ENCODE measurements at places on chromosomes 5 and 9.

DNA sequence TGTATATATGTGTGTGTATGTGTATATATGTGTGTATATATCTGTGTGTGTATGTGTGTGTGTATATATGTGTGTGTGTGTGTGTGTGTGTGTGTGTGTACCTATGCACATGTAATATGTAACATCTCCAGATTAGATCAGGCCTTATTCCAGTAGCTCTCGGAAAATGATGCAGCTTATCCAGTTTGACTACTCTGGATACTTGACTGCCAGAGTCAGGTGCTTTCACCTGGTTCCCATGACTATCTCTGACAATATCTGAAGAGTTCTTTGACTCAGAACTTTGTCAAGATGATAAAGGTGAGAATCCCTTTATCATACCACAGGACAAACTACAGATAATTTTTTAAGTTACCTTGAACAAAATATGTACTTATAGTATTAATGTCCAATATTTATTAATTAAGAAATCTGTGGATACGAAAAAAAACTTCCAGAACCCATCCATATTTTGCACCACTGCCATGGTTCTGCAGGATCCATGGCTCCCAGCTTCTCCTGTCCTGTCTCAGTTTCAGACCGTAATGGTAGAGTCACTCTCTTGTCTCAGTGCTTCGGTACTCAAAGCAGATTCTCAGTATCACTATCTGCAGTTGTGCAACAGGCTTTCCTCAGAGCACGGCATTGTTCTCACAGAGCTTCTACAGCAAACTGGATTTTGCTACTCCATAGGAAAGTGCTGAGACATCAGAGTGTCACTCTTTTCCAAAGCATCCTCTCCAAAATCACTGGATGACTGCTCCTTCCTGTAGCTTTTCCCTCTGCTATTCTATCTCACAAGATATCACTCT, 164.4 kb upstream of the SLC12A2 start:
- DNase-seq = peak; percentile 69

DNA sequence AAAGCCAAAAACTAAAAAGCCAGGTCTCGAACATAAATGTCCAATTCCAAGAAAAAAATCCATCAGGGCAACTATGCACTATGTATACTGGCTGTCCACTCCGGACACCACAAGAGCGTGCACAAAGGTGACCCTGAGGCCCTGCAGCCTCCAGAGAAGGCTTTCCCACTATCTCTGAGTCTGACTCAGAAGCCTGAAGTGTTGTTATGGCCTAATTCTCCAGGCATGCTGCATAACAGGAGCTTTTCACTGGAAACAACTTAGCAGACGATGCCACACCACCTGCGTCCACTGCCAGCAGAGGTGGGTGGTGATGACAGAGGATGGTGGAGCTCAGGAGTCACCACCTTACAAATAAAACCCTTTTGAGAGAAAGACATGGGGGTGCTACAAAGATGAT, 63.7 kb downstream of the HABP4 start:
- no peak for DNase-seq

GRCh38 chr5:3277590-3278196, 317.9 kb upstream of the IRX1 start:
- no peak for DNase-seq

DNA sequence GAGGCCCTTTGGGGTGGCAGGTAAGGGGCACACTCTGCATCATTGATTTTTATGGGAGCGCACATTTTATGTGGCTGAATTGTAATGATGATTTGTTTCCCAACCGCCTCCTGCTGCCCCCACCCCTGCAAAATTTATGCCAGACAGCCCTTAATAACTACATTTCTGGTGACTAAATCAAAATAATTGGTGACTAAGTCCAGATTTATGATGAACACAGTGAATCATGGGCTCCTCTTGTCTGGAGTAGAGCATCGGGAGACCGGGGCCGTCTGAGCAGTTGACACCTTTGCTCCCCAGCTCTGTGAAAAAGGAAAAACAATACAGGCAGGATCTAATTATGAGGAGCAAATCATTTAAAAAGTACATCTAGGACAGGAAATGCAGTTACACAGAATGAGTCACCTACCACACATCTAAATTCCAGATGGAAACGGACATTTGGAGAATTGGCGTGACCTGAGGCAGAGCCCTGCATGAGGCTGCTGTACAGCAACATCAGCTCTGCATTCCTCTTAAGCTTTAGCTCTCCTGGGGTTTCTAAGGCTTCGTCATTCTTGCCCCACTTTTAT, 58.9 kb downstream of the DOCK2 start:
- DNase-seq = no peak

All from T47D (cell line).